ENCODE measurements at places on chromosomes 6 and 20. TPM values are rescaled to one million over a fixed set of nuclear protein-coding genes. Genes with fewer than 3 reads are reported as not detected.

The PMEPA1 gene
- total RNA-seq = 255 TPM

The SAMD3 gene
- not detected for total RNA-seq

The ZBTB12 gene
- 4.9 TPM for total RNA-seq

The ERVFRD-1 gene
- total RNA-seq = not detected

The DEFB132 gene
- not detected for total RNA-seq

The TXLNB gene
- not detected for total RNA-seq

The SLC22A2 gene
- not detected for total RNA-seq

The C20orf204 gene
- total RNA-seq = 0.21 TPM

The HLA-DRB5 gene
- 0.21 TPM for total RNA-seq

The PHACTR3 gene
- 0.14 TPM for total RNA-seq

The BACH2 gene
- total RNA-seq = 5.0 TPM

The DXO gene
- 30.6 TPM for total RNA-seq

The PLA2G7 gene
- total RNA-seq = 1.1 TPM

The TNF gene
- total RNA-seq = 18.6 TPM

The COMMD7 gene
- total RNA-seq = 46.1 TPM

The BCAS4 gene
- total RNA-seq = 28.0 TPM

Data from kidney epithelial cell (primary cell).